ENCODE measurements at places on chromosomes 5 and 9.

DNA sequence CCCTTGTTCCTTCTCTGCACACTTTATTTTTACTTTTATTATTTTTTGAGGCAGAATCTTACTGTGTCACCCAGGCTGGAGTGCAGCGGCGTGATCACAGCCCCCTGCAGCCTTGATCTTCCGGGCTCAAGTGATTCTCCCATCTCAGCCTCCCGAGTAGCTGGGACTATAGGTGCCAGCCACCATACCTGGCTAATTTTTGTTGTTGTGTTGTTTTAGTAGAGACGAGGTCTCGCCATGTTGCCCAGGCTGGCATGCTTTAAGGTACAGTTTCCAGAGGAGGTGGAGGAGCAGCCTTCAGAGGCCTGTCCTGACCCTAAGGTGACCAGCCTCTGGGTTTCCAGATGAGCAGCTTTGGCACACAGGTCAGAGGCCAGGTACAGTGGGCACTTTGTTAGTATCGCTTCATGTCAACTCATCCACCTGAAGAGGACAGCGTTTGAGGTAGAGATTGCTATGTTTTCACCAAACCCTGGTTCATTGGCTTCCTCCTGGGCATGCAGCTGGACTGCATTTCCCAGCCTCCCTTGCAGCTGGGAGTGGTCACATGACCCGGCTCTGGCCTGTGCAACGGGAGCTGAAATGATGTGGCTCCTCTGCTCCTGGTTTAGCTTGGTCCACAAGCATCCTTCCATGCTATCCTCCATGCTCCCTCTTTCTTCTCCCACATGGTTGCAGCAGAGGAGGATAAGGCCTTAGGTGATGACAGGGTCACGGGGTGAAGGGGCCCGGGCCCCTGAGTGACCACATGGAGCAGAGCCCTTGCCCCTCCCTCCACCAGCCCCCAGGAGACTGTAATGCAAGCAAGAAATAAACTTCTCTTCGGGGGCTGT lies 139.3 kb upstream of the IER5L start:
- DNase-seq, result peak; percentile 59

DNA sequence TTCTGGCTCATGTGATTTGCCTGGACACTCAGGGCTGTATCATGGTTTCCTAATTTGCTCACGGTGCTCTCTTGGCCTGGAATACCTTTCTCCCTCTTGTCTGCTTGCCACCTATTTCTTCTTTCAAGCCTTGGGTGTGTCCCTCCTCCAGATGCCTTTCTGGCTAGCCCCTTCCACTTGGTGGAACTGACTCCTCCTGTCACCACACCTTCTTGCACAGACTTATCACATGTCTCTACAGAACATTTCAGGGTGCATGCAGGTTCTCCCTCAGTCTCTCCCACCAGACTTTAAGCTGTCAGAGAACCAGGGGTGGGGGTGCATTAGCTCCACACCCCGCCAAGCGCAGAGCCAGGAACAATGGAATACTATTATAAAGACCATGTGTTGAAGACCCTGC lies 1.9 kb downstream of the TBC1D2 start:
- no peak for DNase-seq

DNA sequence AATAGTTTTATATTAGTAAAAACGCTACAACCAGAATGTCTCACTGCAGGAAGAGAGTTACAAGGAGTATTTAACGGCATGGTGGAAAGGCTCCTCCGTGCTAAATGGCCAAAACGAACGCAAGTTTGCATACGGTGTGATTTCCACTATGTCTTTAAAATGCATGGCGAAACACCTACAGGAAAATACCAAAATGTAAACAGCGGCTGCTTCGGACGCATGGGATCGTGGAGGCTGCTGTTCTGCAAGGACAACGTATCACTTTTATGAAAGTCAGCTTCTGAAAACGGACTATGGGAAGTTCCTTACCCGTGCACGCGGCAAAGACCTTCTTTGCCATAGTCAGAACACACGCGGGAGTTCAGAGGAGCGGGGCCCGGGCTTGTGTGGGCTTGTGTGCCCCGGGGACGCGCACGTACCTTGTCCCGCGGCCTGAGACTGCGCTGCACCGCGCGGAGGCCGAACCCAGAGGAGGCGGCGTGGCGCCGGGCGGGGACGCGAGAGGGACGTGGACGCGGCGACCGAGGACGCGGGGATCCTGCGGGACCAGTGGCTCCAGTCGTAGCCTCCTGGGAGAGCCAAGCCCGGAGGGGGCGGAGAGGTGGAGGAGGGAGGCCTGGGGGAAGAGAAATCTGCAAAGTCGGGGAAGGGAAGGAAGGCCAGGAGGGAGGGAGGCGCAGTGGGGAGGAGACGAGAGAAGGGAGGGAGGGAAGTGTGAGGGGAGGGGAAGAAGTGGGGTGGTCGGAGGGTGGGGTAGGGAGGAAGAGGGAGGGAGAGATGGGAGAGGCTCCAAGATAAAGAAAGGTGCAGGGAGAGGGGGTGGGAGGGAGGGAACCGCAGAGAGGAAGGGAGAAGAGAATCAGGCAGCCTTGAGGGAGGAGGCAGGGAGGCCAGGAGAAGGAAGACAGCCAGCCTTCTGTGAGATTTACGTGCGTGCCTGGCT lies at the start of gene CMBL:
CMBL (minus strand) TSS at position 697 of the 943 bp plus-strand sequence. CDS start 17,140 bp downstream, outside the sequence.
- peak; percentile 68 for DNase-seq

- no peak for DNase-seq
These were observed 68.0 kb downstream of the ZNF366 start for GRCh38 chr5:72439192-72439591.

GRCh38 chr5:106646106-106646505 lies 1024.6 kb downstream of the EFNA5 start:
- no peak for DNase-seq

- DNase-seq, result no peak
These were observed 187.1 kb downstream of the FSTL4 start for GRCh38 chr5:133425222-133425621.

DNA sequence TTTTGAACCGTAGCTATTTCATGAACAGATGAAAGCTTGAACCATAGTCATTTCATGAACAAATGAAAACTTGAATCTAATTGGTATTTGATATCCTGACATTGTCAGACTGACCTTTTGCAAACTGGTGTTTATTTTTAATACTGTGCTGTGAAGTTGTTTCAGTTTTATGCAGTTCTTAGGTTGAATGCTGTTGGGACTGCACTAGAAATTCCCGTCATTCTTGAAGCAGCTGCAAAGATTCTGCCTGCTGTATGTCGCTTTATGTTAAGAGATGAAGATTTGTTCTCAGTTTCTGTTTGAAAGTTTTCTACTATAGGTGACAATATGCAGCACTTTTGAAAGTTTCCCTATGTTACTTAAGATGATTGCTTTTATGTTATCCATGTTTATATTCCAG lies 22.5 kb upstream of the FAM120AOS start:
- no peak for DNase-seq

DNA sequence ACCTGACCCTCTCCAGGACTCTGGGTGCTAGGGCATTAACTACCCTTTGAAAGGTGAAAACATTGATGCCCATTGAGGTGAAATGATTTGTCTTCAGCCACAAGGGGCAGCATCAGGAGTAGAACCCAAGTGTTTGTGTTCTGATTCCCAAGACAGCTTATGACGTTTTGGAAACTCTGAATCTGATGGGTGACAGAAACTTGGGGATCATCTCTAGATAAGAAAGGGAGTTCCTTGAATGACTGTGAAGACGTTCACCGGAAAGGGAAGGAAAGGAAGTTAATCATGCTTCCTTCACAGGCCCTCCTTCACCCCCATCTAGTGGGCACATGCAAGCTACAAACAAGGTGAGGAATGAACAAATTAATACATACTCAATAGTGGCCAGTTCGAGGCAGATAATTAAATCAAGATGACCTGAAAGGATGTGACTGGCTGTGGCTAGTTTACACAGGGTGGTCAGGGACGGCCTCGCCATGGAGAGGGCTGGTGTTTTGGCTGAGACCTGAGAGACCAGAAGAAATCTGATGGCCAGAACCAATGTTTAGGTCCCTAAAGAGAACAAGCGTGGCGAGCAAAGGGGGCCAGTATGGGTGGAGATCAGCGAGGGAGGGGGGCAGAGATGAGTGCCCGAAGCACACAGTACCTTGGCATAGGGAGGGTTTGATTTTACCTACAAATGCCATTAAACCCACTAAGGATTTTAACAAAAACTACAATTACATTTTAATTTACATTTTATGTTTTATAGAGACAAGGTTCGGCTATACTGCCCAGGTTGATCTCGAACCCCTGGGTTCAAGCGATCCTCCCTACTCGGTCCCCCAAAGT lies 937 bp upstream of the SLC26A2 start:
- peak; percentile 52 for DNase-seq
